Lower leg skin (tissue), 4 donors: ENCODE measurements at places on chromosomes 12 and 14. TPM values are rescaled to one million over a fixed set of nuclear protein-coding genes. Genes with fewer than 3 reads are reported as not detected.

OVCH1 gene
- total RNA-seq: 0.19 TPM

KCNH5 gene
- not detected for total RNA-seq

FAR2 gene
- 45.4 TPM for total RNA-seq

FAM161B gene
- 1.7 TPM for total RNA-seq

NDUFA9 gene
- total RNA-seq: 34.9 TPM

HOXC4 gene
- total RNA-seq: 2.5 TPM

ATG2B gene
- total RNA-seq: 32.6 TPM

FGF23 gene
- total RNA-seq: not detected

CPM gene
- total RNA-seq: 149 TPM

TMEM179 gene
- total RNA-seq: not detected

SRRM4 gene
- total RNA-seq: not detected

CYP27B1 gene
- 1.2 TPM for total RNA-seq

IAPP gene
- not detected for total RNA-seq

MTA1 gene
- 39.3 TPM for total RNA-seq

ZNF84 gene
- total RNA-seq: 16.4 TPM

SERPINA9 gene
- 3.7 TPM for total RNA-seq

HHIPL1 gene
- total RNA-seq: 2.4 TPM

SYCP3 gene
- total RNA-seq: not detected

TMBIM4 gene
- total RNA-seq: 66.4 TPM
